ENCODE measurements at places on chromosomes 2 and 18.

GRCh38 chr2:42256505-42256904 is 87.4 kb downstream of the EML4 start:
- DNase-seq: no peak

- no peak for DNase-seq
Observed at GRCh38 chr2:240202586-240202985, 62.1 kb upstream of the OTOS start.

DNA sequence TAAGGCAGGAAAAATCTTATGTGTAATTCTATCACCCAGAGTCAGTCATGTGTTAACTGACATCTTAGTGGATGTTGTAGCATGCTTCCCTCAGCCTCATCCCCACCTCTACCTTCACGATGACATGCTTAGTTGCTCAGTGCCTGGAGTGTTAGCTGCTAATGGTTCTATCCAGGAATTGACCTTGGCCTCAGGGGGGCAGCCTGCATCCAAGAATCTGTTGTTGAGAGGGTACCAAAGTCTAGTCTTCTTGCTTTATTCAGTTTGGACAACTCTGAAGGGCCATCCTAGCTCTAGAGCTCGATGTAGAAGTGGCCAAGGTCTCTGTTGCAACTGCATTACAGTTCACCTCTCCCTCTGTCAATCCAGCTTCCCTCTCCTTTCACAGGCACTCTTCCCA is 61.2 kb downstream of the ACYP2 start:
- no peak for DNase-seq

DNA sequence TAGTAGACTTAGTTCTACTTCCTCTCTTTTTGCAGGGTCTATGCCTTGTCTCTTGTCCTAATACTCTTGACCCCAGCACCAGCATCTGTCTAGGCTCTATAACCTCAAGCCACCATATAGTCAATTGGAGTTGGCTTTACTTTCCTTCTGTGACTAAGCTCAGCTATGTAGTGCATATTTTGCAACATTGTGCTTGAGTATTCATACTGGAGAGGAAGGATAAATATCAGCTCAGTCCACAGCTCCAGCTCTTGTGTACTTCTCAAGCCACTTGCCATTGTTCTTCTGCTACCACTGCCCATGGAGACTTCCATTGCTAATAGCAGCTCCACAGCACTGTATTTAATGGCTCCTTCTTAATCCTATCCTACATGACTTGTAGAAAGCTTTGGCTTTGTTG is 35.5 kb upstream of the CD28 start:
- DNase-seq: no peak

- DNase-seq: no peak
Observed at GRCh38 chr18:10759241-10759640, 233.4 kb downstream of the NAPG start.

GRCh38 chr2:40450066-40450795 is 1.7 kb downstream of the SLC8A1 start:
- DNase-seq: no peak

DNA sequence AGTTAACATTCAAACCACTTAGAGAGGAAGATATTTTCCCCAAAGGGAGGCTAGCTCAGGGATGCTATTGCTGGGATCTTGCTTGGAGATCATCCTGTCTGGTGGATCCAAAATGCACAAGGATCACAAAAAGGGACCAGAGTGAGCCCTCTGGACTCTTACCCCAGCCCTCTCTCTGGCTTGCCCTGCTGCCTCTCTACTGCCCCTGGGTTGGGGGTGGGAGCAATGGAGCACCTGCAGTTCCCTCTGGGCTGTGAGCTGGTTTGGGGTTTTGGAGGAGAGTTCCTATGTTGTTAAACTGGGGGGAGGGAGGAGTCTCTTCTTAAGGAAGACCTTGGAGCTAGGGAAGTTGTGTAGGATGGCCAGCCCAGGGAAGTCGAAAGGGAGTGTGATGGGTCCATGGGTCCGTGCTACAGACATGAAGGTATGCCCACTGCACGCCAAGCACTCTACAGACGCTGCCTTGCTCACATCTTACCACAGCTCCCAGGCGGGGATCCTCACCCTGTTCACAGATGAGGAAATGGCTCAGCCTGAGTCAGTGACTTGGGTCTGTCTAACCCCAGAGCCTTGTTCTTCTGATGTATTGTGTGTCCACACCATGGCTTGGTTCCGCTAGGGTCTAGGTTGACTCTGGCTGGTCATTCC is 3.8 kb downstream of the LBH start:
- peak; percentile 56 for DNase-seq

DNA sequence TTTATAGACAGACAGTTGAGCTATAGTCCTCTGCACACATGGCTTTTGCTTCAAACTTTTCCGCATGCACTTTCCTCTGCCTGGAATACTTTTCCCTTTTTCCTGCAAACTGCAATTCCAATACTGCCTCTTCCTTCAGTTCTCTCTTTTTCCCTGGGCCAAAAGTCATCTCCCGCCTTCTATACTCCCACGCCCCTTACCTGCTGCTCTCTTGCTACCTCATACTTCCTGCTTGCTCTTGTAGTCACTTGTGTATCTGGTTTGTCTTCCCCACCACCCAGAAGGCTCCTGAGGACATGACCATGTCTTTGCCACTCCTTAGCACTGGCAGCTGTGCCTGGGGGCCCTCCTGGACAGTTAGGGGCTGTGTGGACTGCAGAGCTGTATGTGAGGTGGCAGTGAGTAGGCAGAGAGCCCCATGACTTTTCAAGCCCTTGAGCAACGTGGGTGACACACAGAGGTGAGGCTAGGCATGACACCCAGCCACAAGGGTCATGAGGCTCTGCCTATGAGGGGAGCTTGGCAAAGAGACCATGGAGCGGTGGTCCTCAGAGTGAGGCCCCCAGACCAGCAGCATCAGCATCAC is 23.2 kb downstream of the SPEG start:
- no peak for DNase-seq

DNA sequence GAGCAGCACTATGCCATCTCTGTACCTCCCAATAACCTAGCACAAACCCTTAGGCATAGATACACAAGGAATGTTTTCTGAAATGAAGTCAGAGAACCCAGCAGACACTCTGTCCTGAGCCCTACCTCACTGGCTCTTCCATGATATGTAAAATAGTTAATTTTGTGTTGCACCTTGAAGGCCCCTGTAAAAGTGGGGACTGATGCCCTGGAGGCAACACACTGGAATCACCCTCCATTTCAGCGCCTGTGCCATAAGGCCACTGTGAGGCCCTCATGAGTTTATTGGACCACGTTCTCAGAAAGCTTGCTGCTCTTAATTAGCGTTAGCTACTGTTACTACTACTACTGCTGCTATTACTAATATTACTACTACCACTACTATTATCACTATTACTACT is 670.1 kb upstream of the SOX11 start:
- no peak for DNase-seq

DNA sequence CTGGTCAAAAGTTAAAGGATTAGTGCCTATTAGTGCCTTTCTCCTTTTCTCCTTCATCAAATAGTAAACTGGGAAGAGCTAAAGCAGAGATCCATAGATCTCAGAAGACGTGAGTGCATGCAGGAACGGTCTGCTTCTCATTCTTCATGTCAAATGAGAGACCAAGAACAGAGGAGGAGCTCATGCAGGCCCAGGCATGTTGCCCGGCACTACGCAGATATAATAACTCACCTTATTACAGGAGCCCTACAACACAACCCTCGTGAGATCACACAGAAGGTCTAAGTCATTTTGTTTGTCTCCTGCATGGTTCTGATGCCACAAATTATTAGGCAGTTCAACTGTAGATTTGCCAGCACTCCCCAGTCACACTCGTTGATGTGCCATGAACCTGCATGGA is 71.8 kb downstream of the CMPK2 start:
- no peak for DNase-seq

GRCh38 chr18:63511285-63511684 is 30.9 kb upstream of the SERPINB12 start:
- no peak for DNase-seq
